Activated T-cell treated with anti-CD3 and anti-CD28 coated beads for 1 hour (primary cell): ENCODE measurements at places on chromosomes 5 and 9.

GRCh38 chr9:27280860-27281259, 16.1 kb downstream of the EQTN start:
- no peak for DNase-seq

DNA sequence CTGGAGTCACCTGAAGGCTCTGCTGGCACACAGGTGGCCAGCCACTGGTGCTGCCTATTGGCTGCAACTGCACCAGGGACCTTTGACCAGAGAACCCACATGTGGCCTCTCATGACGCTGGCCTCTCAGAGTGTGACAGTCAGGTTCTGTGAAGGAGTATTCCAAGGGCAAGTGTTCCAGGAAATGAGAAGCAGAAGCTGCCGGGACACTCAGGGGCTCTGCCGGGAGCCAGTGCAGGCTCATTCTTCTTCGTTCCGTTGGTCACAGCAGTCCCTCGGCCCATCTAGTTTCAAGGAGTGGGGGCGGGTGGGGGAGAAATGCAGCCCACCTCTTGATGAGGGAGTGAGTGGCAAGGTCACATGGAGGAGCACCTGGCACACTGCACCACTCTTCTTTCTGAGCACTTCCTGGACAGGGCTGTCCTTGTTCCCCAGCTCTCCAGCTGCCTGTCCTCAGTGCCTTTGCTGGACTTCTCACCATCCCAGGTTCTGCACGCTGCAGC, 237.5 kb downstream of the GADD45G start:
- DNase-seq = no peak

DNA sequence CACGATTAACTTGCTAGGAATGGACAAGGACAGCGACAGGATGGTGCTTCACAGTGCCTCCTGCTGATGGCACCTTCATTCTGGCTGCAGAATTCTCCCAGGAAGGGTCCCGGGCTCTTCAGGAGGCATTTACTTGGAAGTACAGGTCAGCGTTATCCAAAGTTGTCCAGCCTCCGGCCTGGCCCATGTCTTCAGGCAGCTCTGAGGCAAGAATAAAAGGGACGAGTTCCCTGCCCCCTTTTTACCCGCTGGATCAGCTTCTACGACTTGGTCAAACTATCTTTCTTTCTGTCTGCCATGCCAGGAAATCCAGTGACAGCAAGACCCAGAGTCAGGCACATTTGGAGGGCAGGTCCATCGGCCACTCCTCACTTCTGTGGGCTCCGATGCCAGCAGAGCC, 23.4 kb upstream of the GABBR2 start:
- no peak for DNase-seq

- no peak for DNase-seq
Measured at GRCh38 chr5:143836161-143836725, 24.3 kb downstream of the HMHB1 start.

DNA sequence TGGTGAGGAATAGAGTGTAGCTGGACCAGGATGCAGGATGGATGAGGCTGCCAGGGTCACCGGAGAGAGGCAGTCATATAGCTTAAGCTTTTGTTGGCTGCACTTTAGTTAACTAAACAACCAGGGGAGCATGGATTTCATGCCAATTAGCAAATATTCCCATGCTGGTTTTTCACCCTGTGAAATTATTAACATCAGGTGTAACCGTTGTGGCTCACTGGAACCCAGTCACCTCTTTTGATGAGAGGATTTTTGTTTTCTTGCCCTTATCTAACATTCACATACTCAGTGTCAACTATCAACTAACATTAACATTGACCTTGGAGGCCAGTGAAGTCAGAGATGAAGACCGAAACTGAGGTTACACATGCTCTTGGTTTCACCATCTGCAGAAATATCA, 97.2 kb upstream of the BASP1 start:
- no peak for DNase-seq

DNA sequence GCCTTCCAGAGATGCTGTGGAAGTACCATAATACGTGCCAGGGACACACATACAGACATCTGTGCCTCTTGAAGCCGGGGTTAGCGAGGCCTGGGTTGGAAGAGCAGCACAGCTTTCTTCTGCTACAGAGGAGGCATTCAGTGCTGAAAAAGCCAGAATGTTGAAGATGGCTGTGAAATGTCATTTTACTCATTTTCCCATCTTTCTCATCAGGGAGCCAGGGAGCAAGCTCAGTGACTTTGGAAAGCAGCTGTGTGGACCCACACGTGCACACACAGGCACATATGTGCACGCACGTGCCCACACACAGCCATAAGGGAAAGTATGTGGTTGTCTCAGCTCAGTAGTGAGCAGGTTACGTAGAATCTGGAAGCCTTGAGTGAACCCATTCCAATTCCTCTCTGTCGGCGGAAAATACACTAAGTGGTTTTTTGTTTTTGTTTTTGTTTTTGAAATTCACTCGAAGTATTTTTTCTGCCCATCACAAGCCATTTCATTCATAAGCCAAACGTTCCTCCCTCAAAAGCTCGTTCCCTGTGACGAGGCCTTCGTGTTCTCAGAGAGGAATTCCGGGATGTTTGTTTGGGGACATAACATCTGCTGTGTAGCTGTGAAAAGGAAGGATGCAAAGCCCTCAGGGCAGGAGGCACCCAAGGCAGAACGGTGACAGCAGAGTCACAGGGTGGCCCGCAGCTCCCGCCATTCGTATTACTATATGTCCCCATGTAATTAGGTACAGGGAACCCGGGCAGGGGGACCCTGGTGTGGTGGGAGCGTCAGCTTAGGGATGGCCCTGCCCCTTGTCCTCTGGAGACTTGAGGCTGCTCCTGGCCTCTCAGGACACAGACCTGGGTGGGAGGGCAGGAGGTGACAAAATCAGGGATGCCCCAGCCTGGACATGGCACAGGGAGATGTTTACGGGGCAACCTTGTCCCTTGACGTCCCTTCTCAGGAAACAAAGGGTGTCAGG, 29.0 kb upstream of the ANKRD33B start:
- DNase-seq = no peak

GRCh38 chr5:164394686-164395194, 889.3 kb downstream of the MAT2B start:
- no peak for DNase-seq

DNA sequence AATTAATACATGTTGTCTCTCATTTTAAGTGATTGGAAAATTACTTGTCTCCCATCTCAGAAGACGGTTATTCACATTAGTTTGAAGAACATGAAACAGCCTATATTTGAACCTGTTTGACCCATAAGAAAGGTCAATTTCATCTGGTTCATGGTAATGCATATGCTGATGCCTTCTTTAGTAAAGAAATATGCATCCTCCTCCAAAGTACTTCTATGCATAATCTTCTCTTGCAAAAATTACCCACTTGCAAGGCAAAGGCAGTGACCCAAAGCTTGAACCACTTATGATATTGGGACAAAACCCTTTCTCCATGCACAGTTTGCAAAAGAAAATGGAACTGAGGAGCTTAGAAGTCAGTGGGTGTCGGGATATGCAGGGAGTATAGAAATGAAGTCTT, 65.4 kb upstream of the IRX1 start:
- no peak for DNase-seq

DNA sequence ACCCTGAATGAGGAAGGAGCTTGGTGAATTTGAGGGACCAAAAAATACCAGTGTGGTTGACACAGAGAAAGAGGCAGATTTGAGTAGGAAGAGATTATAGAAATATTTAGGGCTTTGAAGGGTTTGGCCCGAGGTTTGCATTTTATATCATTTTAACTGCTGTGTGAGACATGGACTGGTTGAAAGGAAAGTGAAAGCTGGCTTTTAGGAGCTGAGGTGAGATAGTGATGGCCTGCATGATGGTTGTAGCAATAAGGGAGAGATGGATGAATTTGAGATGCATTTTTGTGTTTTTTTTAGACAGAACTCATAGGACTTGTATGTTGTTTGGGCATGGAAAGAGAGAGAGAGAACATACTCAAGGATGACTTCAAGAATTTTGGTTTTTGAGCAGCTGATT, 21.7 kb downstream of the FER start:
- no peak for DNase-seq

DNA sequence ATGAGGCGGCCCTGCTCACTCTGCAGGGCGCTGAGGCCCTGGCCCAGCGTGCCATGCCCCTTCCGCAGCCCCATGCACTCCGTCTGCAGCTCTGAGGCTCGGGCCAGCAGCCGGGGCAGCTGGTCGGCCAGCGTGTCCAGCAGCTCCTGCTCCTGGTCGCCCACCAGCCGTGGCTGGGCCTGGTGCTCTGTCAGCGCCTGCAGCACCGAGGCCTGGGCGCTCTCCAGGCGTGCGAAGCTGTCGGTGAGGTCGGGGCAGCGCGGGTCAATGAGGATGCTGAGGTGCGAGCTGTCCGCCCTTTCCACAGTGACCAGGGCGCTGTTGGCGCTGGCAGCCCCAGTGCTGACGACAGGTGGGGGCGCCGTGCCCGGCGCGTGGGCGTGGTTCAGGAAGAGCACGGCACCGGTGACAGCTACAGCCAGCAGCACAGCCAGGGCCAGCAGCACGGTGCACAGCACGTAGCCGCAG, 9.4 kb downstream of the FIBCD1 start:
- DNase-seq = no peak

GRCh38 chr9:86667307-86667706, 280.0 kb downstream of the GAS1 start:
- DNase-seq = no peak

GRCh38 chr5:169142264-169142970, 158.5 kb downstream of the SLIT3 start:
- DNase-seq = no peak

DNA sequence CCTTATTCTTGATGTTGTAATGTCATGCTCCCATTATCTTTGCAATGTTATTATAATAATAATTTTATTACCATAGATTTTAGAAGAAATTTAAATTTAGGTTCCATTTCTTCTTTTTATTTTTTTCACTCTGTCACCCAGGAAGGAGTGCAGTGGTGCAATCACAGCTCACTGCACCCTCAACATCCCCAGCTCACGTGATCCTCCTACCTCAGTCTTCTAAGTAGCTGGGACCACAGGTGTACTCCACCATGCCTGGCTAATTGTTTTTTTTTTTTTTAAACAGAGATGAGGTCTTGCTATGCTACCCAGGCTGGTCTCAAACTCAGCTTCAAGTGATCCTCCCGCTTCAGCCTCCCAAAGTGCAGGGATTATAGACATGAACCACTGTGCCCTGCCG, 11.9 kb downstream of the ZFR start:
- DNase-seq = no peak

DNA sequence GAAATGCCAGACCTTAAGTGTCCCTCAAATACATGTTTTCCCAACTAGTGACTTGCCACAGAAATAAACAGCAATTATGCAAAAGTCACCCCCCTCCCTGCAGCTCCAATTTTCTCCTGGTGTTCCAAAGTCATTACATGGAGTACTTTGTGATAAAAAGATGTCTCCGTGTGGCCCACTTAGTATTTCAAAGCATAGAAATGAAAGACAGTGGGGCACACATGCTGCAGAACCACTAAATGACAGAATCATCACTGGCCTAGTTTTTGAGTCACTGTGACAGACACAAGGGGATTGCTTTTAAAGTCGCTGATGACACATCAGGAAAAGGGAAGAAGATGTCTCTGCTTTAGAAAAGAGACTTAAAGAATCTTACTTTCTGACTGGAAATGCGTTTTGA, 323.4 kb downstream of the PSAT1 start:
- no peak for DNase-seq

GRCh38 chr9:91274949-91275492, 86.7 kb downstream of the AUH start:
- DNase-seq = no peak

GRCh38 chr9:36017278-36017677, 19.4 kb upstream of the RECK start:
- no peak for DNase-seq
